ENCODE measurements at places on chromosomes 5 and 9.

- peak; percentile 36 for DNase-seq
Measured at GRCh38 chr5:113487781-113488644, at the start of gene MCC. TSS of gene MCC (minus strand) at chr5:113488453.

- no peak for DNase-seq
Measured at GRCh38 chr5:56233230-56233629, at the start of gene ANKRD55. TSS of gene ANKRD55 (minus strand) at chr5:56233330. CDS start at chr5:56232913, 417 bp downstream.

GRCh38 chr9:76980566-76980965 is 38.9 kb upstream of the FOXB2 start:
- no peak for DNase-seq

DNA sequence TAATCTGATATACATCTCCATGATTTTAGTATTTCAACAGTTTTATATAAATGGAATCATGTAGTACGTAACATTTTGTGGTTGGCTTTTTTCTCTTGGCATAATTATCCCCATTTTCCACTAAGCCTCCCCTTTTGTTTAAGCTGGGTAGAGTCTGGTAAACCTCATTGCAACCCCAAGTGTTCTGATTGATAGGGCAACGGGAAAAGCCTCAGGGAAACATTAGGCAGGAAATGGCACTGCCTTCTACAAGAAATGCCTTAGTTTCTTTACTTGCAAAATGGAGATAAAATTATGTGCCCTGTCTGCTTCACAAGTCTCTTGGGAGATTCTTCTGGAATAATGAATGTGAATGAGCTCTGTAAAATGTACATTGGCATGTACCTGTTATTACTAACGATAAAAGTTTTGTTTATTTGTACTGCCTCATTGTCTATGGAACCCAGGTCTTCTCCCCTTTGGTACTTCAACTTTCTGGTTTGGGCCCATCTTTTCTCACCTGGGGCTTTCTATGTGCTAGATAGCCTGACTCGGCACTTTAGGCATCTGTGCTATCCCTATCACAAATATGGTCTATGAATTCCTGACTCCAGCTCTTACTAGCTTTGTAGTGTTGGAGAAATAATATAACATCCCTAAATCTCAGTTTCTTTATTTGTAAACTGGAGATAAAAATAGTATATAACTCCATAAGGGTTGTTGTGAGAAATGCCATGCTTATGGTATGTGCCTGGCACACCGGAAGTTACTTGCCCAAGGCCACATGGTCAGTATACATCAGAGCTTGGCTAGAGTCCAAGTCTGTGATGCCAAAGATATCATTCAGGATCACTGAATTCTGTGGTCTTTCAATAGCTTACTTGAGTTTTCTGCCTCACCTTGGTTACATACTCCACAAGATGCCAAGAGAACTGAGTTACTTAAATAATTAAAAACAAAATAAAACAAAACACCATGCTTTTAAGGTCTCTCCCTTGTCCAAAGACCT is 48.2 kb upstream of the ZNF169 start:
- no peak for DNase-seq

DNA sequence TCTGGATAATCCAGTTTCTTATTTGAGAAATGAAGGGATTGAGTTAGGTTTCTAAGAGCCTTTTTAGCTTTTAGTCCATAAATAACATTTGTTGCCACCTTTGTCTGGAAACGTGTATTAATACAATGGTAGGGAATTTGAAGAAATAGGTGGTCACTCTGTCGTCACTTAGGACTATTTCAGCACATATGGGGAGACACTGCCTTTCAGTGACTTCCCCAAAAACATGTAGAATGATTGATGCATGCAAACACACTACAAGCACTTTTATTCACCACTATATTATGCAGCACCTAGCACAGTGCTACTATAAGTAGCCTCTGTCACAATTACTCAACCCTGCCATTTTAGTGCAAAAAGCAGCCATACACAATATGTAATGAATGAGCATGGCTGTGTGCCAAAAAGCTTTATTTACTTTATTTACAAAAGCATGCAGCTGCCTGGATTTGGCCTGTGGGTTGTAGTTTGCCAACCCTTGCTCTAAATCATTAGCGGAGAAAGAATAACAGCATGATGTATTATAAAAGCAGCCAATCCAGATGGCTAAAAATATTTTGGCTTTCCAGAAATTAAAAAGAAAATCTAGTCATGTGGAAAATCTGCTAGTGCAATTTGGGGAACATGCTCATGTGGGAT is 154.2 kb upstream of the HMHB1 start:
- no peak for DNase-seq

DNA sequence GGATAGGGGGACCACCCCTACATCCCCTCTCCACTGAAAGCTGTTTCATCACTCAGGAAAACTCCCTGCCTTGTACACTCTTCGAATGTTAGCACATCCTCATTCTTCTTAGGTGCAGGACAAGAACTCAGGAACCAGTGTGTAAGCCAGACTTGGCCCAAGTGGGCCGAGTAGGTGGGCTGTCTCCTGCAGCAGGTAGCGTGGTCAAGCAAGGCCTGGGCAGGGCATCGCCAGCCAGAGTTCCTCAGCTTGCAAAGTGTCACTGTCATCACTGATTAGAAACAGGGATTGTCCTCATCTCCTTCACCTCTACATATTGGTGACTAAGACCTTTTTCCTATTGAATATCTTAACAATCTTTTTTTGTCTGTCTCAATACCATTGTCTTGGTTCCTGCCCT is 22.3 kb downstream of the SMIM15 start:
- DNase-seq: no peak

DNA sequence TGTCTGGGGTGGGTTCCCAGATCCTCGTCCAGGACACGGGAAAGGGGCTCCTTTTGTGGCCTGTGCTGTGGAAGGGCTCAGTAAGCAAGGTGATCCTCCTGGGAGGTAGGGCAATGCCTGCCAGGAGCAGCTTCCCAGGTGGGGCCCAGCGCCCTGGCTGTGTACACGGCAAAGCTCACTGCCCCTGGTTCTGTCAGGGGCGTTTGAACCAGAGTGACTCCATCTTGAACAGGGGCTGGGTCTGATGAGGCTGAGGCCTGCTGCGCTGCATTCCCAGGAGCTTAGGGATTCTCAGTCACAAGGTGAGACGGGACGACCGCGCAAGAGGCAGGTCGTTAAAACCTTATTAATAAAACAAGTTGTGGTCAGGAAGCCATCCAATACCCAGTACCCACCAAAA is 19.9 kb upstream of the SLC12A7 start:
- DNase-seq: no peak

- no peak for DNase-seq
Measured at GRCh38 chr9:15220658-15221318, 86.2 kb downstream of the TTC39B start.

- no peak for DNase-seq
Measured at GRCh38 chr5:53607886-53608285, 47.4 kb downstream of the NDUFS4 start.

All from keratinocyte (primary cell).